ENCODE measurements at places on chromosomes 3 and 15. TPM values are rescaled to one million over a fixed set of nuclear protein-coding genes. Genes with fewer than 3 reads are reported as not detected.
A peak's percentile ranks its signal among the peaks of the same experiment; 100 is the strongest.

DNA sequence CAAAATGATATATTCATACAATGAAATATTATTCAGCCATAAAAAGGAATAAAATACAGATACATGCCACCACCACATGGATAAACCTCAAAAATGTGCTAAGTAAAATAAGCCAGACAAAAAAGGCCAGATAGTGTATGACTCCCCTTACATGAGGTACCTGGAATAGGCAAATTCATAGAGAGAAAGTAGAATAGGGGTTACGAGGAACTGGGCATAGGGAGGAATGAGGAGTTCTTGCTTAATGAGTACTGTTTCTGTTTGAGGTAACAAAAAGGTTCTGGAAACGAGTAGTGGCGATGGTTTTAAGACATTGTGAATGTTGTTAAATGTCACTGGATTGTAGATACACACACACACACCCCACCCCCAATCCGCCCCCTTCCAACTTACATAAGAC is 8.2 kb downstream of the RAF1 start:
- DNase-seq, result no peak
- no peaks in the 10 kb centered on the region for H3K27me3 ChIP-seq
- no peak overlapping the region for H3K27ac ChIP-seq
- peaks cover 9% of the 10 kb centered on the region for H3K36me3 ChIP-seq
- peaks cover 54% of the 10 kb centered on the region for H3K4me1 ChIP-seq
- H3K4me3 ChIP-seq, result no peak overlapping the region

ITIH4 gene
- total RNA-seq, result 5.5 TPM

TGM4 gene
- not detected for total RNA-seq

CORO2B gene
- total RNA-seq, result not detected

GRCh38 chr3:127784865-127785710 is 37.2 kb downstream of the MGLL start:
- peaks cover under 1% of the 10 kb centered on the region for H3K4me1 ChIP-seq
- no peak for DNase-seq
- H3K4me3 ChIP-seq, result no peak overlapping the region

FAM219B gene
- 44.7 TPM for total RNA-seq

DNA sequence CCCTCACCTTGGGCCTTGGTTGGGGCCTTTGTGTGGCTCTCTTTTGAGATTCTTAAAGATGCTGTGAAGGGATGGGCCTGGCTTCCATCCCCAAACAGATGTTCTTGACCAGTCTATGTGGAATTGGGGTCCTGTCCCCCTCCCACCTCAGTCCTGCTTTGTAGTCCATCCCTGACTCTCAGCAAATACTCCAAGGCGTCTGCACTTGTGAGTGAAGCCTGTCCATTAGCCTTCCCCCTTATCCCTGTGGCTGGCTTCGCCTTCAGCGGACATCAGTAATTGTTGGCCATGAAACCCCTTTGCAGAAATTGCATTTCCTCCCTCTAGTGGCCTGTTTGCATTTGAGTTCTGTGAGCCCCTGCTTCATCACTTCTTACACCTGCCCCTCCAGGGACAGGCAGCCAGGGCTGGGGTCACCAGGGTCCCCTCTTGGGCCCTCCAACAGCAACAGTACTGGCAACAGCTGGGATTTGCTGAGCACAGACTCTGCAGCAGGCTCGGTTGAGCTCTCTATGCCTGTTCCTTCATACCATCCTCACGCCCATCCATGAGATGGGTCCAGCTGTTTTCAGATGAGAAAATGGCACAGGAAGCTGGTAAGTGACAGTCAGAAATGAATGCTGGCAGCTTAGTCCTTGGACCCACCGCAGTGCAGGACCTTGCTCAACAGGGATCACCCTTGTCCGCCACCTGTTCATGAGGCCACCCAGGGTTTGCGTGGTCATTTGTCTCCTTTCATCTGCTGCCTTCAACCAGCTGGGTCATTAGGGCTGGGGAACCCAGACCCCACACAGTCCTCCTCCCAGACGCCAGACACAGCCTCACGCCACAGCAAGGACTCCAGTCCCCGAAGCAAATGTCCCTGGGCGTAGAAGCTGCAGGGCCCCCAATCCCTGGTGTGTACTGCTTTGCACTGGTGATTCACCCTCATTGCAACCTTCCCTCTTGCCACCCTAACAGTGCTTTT is 8.9 kb upstream of the LRRK1 start:
- no peaks in the 10 kb centered on the region for H3K36me3 ChIP-seq
- no peak overlapping the region for H3K4me3 ChIP-seq
- no peak overlapping the region for H3K27ac ChIP-seq
- no peak for DNase-seq

DNA sequence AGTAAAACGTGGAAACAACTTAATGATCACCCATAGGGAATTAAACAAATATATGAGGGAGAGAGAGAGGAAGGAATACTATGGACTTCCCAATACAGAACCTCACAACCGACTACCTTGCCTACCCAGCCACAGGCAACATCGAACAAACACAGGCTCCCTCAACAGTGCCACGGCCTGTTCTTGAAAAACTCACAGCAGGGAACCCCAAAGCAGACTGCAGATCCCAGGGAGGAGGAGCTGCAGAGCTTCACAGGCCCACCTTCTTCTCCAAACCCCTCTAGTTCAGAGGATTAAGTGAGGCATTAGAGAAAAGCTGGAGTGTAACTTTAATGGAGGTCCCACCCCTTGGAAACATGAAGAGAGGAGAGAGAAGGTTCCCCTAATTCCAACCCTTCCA is 110.2 kb downstream of the ST8SIA2 start:
- H3K4me1 ChIP-seq, result no peaks in the 10 kb centered on the region
- H3K27ac ChIP-seq, result no peak overlapping the region
- H3K4me3 ChIP-seq, result no peak overlapping the region

GRCh38 chr15:33022629-33023028 is 171.9 kb downstream of the FMN1 start:
- no peaks in the 10 kb centered on the region for H3K36me3 ChIP-seq
- no peaks in the 10 kb centered on the region for H3K27me3 ChIP-seq
- no peak overlapping the region for H3K27ac ChIP-seq
- no peak overlapping the region for H3K4me3 ChIP-seq
- no peak for DNase-seq

DNA sequence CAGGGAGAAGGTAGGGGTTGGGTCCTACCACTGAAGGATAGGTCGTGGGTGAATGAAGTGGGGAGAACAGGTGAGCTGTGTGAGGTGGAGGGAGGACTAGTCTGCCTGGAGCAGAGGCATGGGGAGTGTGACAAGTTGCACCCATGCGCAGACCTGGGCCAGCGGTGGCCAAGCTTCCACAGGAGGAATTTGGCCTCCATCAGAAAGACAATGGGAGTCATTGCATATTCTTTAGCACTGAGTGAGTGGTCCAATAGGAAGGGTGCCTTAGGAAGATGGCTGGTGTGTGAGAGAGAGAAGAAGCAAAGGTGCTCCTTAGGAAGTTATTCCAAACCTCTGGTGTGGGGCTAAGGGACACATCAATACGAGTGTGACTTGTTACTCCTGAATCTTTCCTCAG is 191.1 kb downstream of the KCNAB1 start:
- H3K27me3 ChIP-seq, result peaks cover 7% of the 10 kb centered on the region
- H3K4me3 ChIP-seq, result no peak overlapping the region
- H3K4me1 ChIP-seq, result no peaks in the 10 kb centered on the region

DNA sequence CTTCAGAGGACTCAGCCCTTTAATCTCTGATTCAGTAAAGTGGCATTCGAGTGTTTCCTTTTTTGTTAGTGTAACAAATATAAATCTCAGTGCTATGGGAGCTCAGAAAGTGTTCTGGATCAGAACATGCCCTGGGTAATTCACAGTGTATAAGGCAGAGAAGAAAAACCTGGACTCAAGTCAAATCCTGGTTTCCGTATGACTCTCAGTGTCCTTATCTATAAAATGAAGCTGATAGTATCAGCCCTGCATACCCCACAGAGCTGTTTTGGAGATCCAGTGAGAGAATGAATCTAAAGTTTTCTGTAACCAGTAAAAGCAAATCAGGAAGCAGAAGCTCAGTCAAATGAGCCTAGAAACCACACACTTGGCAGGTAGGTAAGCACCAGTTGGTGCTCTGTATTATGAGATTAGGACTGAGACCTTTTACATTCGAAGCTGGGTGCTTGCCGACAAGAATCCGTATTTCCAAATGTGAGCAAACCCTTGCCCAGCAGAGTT is 67.2 kb downstream of the IL1RAP start:
- no peak overlapping the region for H3K27ac ChIP-seq
- H3K27me3 ChIP-seq, result no peaks in the 10 kb centered on the region
- peaks cover 34% of the 10 kb centered on the region for H3K4me1 ChIP-seq
- no peak for DNase-seq
- peaks cover 22% of the 10 kb centered on the region for H3K36me3 ChIP-seq

GRCh38 chr3:88282528-88283241 is 132.9 kb downstream of the C3orf38 start:
- DNase-seq, result no peak
- H3K4me3 ChIP-seq, result no peak overlapping the region
- no peaks in the 10 kb centered on the region for H3K4me1 ChIP-seq
- H3K27me3 ChIP-seq, result no peaks in the 10 kb centered on the region
- no peaks in the 10 kb centered on the region for H3K36me3 ChIP-seq

FBXL22 gene
- total RNA-seq, result 0.34 TPM

SLC6A11 gene
- total RNA-seq, result not detected

DNA sequence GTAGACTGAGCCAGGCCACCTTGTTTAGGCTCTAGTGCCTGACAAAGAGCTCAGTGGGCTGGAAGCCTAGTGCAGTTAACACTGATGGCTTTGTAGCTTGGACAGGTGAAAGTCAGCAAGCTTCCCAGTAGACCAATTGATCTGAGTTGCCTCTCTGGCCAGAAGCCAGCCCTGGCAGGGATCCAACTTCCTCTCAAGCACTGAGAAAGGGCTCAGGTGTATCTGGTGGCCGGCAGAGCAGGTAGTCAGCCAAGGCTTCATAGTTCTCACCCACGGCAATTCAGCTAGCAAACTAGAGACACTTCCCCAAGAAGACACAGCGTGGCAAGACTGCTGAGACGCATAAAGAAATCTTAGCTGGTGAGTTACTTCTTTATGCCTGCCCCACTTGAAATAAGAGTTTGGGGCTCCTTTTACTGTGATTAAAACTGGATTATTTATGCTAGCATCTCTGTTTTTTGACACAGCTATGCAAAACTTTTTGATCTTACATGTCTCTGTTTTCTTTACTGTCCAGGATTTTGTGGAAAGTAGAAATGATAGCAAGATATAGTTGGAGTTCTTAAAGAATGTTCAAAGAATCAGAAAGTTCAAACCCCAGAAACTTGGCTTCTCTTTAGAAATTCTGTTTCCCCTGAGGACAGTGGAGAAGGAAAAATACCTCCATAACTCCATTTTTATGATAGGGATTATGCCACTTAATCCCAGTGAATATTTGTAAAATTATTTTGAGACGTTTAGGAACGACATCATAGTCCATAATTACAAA is 8.4 kb upstream of the CA12 start:
- no peak for DNase-seq
- no peak overlapping the region for H3K27ac ChIP-seq
- no peaks in the 10 kb centered on the region for H3K36me3 ChIP-seq
- H3K4me3 ChIP-seq, result no peak overlapping the region
- H3K27me3 ChIP-seq, result peaks cover 15% of the 10 kb centered on the region

DNA sequence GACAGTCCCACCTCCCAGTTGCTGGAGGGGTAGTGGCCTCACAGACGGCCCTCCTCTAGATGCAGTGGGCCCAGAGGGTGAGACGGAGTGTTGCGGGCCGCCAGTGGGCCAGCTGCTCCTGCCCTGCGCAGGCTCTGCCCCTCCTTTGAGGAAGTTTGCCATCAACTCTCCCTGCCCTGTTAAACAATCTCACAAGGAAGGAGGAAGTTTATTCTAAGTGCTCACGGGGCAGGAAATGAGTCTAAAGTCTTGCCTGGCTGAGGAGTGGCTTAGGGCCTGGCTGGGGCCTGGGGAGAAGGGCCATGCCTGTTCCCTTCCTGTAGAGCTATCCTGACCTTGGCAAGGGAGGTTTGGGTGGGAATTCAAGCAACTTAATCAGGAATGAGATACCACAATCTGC is at the start of gene FAM3D:
Gene FAM3D, minus strand, starts transcription at position 92 of the 400 bp plus-strand sequence. CDS start 11,211 bp downstream, outside the sequence.
- no peaks in the 10 kb centered on the region for H3K4me1 ChIP-seq
- H3K27me3 ChIP-seq, result no peaks in the 10 kb centered on the region
- no peak within 1 kb of the TSS for H3K4me3 ChIP-seq
- no peaks in the 10 kb centered on the region for H3K36me3 ChIP-seq

CRABP1 gene
- not detected for total RNA-seq

DNA sequence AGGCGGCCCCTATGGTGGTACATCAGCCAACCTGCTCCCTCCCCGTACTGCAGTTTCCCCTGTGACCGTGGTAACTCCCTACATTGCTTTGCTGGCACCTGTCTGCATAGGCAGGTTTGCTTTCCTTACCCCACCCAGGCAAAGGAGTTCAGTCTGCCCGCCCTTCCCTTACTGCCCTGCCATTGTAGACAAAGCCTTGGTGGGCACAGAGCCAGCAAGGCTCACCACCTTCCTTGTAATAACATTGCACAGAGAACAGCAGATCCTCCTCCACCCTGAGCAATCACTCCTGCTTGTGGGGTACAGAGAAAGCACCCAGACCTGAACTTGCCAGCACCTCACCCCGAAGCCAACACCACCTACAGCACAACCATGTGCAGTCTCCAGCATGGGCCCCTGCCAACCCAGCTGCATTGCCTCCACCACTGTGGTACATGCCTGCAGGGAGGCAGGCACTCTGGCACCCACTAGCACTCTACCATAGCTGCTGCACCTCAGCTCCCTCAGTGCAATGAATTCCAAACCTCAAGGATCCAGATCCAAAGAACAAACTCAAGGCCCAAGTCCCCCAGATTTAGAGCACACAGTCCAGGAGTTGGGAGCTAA is 192.7 kb upstream of the KCNMB2 start:
- peaks cover 2% of the 10 kb centered on the region for H3K27me3 ChIP-seq
- H3K4me3 ChIP-seq, result no peak overlapping the region
- no peak for DNase-seq
- no peaks in the 10 kb centered on the region for H3K4me1 ChIP-seq
- H3K36me3 ChIP-seq, result no peaks in the 10 kb centered on the region
- H3K27ac ChIP-seq, result no peak overlapping the region

GRCh38 chr15:79644091-79644490 is 212.0 kb downstream of the MINAR1 start:
- H3K4me3 ChIP-seq, result no peak overlapping the region
- no peaks in the 10 kb centered on the region for H3K36me3 ChIP-seq
- peak overlapping the region; percentile 53 for H3K27ac ChIP-seq

SH3GL3 gene
- total RNA-seq, result not detected

DNA sequence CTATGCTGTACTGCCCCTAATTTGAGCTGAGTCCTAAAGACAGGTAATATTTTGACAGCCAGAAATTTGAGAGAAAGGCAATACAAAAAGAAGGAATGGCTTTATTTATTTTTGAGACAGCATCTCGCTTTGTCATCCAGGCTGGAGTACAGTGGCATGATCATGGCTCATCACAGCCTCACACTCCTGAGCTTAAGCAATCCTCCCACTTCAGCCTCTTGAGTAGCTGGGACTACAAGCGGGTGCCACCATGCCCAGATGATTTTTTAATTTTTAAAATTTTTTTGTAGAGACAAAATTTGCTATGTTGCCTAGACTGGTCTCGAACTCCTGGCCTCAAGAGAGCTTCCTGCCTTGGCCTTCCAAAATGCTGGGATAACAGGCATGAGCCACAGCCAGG is 77.4 kb upstream of the SLC4A7 start:
- no peak for DNase-seq
- no peaks in the 10 kb centered on the region for H3K36me3 ChIP-seq
- H3K4me1 ChIP-seq, result no peaks in the 10 kb centered on the region
- H3K27me3 ChIP-seq, result no peaks in the 10 kb centered on the region
- H3K4me3 ChIP-seq, result no peak overlapping the region
- H3K27ac ChIP-seq, result no peak overlapping the region
